ENCODE measurements at places on chromosomes 6 and 20.

DNA sequence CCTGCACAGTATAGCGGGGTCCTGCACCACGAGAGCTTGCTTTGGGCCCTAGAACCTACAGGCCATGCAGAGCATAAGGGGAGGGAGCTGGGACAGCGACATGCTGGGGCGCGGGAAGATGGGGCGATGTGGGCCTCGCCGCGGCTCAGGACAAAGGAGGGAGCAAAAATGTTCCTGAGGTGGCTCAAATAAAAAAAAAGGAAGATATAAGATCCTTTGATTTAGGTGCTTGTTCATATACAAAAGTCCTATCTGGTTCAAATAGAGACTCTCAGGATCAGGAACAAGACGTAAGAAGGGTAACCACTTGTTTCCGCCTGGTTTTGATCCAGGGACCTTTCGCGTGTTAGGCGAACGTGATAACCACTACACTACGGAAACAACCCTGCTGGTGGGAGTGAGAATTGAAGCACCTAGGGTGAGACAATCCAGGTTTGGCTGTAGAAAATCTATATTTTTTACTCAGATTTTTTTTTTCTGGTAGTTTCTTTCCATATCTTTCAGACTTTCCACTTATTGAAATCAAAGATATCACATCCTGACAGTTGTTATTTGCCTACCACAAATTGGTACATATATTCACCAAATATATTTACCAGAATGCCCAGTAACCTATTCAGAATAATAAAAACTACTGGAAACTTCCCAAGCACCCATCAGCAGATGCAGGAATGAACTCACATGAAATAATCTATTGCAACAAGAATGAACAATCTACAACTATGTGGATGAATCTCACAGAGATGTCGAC is 177.9 kb upstream of the ZNF184 start:
- no peak for DNase-seq

- DNase-seq: no peak
These were observed 1.6 kb downstream of the PGBD1 start for GRCh38 chr6:28282926-28283325.

GRCh38 chr6:39061182-39061581 is 12.6 kb downstream of the GLP1R start:
- DNase-seq: no peak

DNA sequence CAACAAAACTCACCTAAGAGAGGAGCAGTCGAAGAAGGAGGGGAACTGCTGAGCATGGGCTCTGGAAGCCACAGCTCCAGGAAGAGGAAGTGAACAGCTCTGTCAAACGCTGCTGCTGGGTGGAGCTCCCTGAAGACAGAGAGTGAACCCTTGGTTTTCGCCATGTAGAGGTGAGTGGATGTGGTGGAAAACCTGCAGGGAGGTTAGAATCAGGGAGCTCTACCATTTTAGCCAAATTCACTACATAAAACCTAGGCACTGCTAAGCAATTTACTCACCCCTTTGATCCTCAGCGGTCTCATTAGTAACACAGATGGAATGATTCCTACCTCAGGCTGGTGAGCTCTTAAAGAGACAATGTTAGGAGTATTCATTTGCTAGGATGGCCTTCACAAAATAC is 19.4 kb upstream of the TFAP2A start:
- DNase-seq: no peak

- DNase-seq: peak; percentile 35
These were observed 370.5 kb upstream of the RSPO3 start for GRCh38 chr6:126747728-126748540.

GRCh38 chr20:38434770-38435554 is at the start of gene SNHG17:
Gene SNHG17 (minus strand): TSS chr20:38435328.
- DNase-seq: peak; percentile 91

- DNase-seq: peak; percentile 18
These were observed 118.3 kb downstream of the KCNQ5 start for GRCh38 chr6:72740135-72740534.

GRCh38 chr20:20864351-20865096 is 152.1 kb upstream of the RALGAPA2 start:
- peak; percentile 23 for DNase-seq

DNA sequence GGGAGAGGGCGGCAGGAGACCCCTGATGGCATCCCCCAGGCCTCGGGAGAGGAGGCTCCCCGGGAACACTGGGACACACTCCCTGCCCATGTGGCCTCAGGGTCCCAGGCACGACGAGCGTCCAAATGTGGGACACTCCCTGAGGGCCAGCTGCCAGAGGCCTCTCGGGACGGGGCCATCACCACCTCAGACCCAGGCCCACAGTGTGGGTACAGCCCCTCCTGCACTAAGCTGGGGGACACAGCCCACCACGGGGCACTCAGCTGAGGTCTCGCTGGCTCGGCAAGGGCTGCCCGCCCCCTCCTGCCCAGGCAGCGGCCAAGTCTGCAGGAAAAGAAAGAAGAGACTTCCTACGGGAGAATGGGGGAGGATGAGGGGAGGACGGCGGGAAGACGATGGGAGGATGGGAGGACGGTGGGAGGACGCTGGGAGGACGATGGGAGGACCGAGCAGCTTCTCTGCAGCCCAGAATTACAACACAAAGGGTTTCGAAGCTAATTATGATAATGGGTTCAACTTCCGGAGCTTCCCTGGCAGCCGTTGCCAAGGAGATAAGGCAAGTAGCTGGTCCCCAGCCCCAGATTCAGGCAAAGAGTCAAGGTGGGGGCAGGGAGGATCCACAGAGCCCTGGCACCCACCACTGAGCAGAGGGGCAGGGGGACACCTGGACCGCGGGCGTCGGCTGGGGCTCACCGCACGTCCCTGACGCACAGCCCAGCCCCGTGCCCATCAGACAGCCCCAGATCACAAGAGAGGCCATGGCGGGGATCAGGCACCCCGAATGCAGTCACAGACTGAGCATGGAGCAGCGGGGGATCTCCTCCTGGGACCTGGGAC is 17.5 kb downstream of the KCNQ2 start:
- DNase-seq: no peak

GRCh38 chr20:37236462-37236861 is 25.2 kb downstream of the GHRH start:
- DNase-seq: no peak

DNA sequence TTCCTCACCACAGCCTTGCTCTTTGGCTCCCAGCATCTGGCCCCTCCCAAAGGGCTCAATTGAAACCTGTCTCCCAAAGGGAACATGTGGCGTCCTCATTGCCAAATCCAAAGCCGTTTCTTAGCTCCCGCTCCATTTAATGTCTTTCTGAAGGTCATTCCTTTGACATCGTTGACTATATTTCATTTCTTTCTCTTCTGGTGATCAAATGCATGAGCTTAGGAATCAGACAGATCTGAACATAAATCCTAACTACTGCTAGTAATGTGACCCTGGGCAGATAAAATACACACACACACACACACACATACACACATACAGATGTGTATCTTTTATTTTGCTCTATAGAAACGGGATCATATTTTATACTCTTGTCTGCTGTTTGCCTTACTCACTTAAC is 964.7 kb upstream of the FLRT3 start:
- DNase-seq: no peak

- no peak for DNase-seq
These were observed 14.5 kb downstream of the FOXC1 start for GRCh38 chr6:1624058-1624850.

GRCh38 chr20:24013953-24014352 is 25.4 kb upstream of the GGTLC1 start:
- no peak for DNase-seq

DNA sequence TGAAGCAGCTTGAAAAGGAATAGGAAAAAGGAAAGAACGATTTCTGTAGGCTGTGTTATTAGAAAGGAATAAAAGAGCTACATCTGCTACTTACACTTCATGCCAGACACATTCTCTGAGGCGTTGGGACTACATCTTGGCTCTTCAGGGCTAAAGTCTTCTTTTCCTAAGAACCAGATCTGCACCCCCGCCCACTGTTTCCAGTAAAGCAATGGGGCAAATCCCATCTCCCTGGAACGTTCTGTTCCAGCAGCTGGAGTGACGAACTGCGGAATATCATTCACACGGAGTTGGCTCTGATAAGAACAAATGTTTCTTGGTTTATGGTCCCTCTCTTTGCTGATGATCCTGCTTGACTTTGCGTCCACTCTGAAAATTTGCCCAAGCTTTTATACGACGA is 26.9 kb downstream of the FAM50B start:
- DNase-seq: no peak

- DNase-seq: no peak
These were observed 17.9 kb downstream of the HLA-G start for GRCh38 chr6:29845405-29846006.

- no peak for DNase-seq
These were observed 442.3 kb downstream of the HAO1 start for GRCh38 chr20:7497985-7498384.

GRCh38 chr20:41889126-41889843 is 271.1 kb upstream of the CHD6 start:
- DNase-seq: no peak

DNA sequence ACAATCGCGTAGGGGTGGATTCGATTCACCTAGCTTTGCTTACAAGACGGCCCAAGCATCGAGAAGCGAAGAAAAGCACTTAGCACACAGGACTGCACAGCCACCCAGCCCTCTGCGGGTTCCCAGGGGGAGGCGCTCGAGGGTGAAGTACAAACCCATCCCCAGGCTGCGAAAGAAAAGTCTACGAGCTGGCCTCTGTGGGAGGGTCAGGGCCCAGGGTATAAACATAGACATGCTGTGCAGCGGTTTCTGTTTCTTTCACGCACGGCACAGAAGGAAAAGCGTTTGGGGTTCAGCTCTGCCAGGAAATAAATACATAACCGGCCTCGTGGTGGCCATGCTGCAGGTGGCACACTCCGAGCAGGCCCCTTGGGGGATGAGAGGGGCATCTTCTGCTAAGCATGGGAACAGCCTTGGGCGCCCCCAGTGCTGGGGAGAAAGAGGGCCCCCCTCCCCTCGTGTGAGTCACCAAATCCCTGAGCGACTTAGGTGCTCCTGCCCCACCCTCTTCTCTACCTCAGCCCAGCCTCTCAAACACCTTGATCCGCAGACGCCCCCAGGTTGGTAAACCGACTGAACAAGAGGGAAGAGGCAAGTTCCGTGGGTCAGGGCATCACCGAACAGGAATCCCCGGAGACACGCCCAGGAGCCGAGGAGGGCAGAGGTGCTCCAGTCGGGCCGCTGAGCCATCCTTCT is 91.6 kb upstream of the RIPOR2 start:
- no peak for DNase-seq

DNA sequence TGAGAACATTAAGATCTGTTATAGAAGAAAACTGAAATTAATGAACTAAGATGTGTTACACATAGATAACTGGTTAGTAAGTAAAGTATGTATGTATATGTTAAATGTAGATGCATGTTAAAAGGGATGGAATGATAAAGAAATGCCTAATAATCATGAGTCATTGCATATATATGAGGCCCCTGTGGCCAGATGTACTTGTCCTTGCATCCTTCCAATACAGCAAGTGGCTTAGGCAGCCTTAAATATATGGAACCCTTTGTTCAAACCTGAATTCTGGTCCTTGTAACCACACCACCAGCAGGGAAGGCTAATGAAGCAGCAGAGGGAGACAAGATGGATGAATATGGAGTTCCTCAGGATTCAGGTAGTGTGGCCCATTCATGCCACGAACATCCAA is 9.8 kb upstream of the AKAP7 start:
- DNase-seq: no peak

- DNase-seq: no peak
These were observed 655.9 kb upstream of the MAN1A1 start for GRCh38 chr6:120005292-120005976.
